ENCODE measurements at places on chromosomes 7 and 10.

GRCh38 chr7:139232377-139232717, 1.3 kb downstream of the UBN2 start:
- DNase-seq: no peak

GRCh38 chr10:100800931-100801330, 55.5 kb downstream of the PAX2 start:
- DNase-seq: no peak

GRCh38 chr7:35694784-35695472, at the start of gene HERPUD2:
Gene HERPUD2 (minus strand): TSS chr7:35695135. CDS start chr7:35694330, 805 bp downstream.
- DNase-seq: peak; percentile 91

GRCh38 chr10:131688304-131688703, 212.5 kb upstream of the PPP2R2D start:
- no peak for DNase-seq

- DNase-seq: no peak
Measured at GRCh38 chr10:31932838-31933237, 4.2 kb upstream of the ARHGAP12 start.

Measured in T-cell (primary cell).